ENCODE measurements at places on chromosomes 3 and 15.
A peak's percentile ranks its signal among the peaks of the same experiment; 100 is the strongest.

DNA sequence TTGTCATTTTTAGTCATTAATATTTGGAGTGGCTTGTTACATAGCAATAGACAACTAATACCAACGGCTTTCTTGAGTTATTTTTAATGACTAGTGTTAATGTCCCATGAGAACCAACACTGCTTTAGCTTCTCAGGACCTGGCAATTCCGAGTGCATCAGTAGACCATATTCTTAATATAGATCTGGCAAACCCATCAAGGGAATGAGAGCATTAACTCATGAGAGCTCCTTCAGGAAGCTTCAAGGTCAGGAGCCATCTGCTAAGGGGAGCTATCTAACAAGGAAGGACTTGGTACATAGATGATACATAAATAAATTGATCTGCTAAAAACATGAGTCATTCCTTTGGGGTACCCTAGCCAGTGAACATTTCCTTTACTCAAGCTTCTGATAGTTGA lies 122.6 kb upstream of the EPHA3 start:
- no peak for DNase-seq

DNA sequence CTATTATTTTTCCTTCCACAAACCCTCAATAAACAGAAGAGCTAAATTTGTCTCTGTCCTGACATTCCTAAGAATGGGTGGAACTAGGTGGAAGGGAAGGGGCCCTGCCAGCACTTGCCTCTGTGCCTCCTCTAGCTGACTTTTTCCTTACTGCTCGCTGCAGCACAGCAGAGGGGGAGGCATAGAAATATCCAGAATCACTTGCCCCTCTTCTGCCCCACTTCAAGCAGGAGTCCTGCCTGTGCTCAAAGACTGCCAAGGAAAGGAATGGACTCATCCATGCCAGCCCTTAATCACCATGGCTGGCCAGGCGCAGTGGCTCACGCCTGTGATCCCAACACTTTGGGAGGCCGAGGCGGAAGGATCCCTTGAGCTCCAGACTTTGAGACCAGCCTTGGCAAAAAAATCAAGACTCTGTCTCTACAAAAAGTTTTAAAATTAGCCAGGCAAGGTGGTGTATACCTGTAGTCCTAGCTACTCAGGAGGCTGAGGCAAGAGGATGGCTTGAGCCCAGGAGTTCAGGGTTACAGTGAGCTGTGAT lies 51.8 kb downstream of the ADCY5 start:
- no peak for DNase-seq

GRCh38 chr15:43100971-43101370 lies 4.9 kb downstream of the UBR1 start:
- DNase-seq, result no peak

DNA sequence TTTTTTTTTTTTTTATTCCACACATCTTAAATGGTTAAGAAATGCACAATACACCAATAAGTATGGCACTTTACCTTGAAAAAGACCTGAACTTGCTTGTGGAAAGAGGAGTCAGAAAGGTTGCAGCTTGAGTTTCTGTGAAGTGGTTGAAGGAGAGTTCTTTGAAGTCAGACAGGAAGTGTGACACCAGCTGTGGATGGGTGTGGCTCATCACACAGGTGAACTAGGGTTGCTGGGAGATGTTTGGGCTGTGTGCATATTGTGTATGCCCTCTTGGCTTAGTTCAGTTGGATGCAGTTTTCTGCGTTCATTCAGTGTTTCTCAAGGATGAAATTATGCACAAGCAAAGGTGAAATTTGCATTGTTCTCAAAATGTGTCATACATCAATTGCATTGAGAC lies 6.3 kb downstream of the AEN start:
- peak; percentile 65 for DNase-seq

- DNase-seq, result no peak
Measured at GRCh38 chr3:42222942-42223693, 42.9 kb downstream of the CCK start.

GRCh38 chr15:84969257-84969656 lies 12.4 kb upstream of the PDE8A start:
- DNase-seq, result no peak

GRCh38 chr3:167967257-167968036 lies 128.3 kb downstream of the GOLIM4 start:
- no peak for DNase-seq

- DNase-seq, result no peak
Measured at GRCh38 chr3:24641628-24642027, 147.0 kb upstream of the THRB start.

DNA sequence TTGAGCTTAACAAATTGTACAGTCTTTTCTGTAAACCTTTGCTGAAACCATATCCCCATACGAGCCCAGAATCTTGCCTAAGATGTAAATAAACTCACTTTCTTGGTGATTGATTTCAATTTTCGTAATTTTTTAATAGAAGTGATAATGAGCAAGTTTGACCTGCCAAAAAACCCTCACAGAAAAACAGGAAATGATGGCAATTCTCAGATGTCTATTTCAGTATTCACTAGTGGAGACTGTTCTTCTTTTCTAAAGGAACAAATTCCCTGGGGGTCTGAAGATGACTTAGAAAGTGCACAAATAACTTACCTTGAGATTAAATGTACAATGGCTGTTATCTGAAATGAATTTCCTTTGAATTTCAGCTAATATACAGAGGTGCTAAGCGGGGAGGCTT lies 116.5 kb upstream of the CMC1 start:
- no peak for DNase-seq

GRCh38 chr3:37836589-37836988 lies 25.1 kb upstream of the CTDSPL start:
- no peak for DNase-seq

- no peak for DNase-seq
Measured at GRCh38 chr3:97911459-97911858, 60.8 kb downstream of the RIOX2 start.

- DNase-seq, result no peak
Measured at GRCh38 chr3:23421811-23422516, 218.8 kb downstream of the UBE2E2 start.

DNA sequence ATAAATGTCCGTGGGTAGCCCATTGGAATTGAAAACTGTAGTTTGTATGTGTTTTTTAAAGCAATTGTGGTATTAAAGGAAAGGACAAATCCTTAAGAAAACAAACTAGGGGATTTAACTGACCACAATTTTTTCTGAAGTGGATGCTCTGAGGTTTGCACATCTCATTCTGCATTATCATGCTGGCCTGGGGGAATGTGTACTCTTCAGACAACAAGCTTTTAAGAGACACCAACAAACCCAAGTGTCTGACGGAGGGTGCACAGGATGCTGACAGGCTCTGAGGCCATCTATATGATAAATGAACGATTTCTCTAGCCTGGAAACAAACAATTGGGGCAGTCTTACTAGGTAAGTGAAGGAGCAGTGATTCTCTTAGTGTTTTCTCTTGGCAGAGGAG lies 9.1 kb downstream of the LINS1 start:
- DNase-seq, result no peak

DNA sequence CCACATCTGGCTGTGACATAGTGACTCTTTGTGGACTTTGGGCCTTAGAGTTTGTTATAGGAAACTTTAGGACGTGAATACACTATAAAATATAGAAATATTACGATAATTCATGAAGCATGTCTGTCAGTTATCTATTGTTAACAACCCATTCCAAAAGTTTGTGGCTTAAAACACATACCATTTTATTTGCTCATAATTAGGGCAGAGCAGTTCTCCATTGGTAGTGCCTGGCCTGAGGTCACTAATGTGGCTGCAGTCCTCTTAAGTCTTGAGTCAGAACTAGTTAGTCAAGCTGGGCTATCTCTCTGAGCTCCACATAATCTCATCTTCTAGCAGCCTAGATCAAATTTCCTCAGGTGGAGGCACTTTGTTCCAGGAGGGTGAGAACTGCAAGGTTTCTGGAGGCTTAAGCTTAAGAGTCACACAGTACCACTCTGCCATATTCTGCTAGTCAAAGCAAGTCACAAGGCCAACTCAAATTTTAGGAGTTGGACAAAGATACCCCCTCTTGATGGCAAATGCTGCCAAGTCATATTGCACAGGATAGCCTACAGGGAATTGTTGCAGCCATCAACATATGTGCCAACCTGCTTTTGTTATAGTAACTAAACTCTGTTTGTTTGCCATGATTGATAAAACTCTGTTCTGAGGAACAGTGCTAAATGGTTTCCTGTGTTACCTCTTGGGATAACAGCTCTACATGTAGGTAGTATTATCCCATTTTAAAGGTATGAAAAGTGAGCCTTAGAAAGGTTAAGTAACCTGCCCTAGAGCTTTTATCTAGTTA lies 8.7 kb downstream of the ATXN7 start:
- DNase-seq, result no peak

DNA sequence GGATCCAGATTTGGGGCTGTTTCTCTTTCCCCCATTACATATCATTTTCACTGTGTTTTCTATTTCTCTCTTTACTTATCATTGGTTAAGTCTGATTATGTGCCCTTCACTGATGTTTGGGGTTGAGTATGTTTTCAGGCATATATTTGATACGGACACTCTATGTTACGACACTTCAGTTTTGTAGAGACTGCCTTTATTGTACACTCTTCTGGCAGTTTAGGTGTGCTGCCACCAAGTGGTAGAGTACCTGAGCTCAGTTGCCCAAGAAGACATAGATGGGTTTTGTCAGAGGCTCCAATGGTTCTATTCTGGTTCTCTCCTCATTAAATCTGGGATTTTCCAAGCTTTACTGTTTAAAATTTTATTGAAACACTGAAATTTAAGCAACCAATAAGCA lies 255.0 kb upstream of the ROPN1 start:
- no peak for DNase-seq

DNA sequence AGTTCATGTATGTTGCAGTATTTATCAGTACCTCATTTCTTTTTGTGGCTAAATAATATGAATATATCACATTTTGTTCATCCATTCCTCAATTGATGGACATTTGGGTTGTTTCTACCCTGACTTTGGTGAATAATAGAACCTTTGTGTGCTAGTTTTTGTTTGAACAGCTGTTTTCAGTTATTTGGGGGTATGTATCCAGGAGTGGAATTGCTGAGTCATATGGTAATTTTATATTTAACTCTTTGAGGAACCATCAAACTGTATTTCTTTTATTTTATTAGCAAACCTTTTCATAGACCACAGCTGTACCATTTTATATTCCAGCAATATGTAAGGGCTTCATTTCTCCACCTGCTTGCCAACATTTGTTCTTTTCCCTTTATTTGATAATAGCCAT lies 38.4 kb upstream of the RBM5 start:
- no peak for DNase-seq

DNA sequence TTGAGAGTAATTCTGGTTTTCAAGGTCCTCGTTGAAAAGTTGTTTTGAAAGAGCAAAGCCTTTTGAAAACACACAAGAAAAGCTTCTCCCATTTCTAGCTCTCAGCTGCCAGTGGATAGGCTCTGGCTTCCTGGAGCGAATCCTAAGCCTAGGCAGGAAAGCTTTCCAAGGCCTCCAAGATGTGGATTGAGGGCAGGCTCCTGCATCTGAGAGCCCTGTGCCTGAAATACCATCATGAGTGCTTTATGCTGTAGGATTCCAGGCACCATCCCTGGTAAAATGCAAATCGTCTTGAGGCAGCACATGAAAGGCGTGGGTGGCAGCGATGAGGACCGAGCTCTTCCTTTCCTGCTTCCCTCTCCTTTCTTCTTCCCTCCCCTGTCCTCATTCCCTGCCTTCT lies 60.7 kb upstream of the CORO2B start:
- DNase-seq, result no peak

DNA sequence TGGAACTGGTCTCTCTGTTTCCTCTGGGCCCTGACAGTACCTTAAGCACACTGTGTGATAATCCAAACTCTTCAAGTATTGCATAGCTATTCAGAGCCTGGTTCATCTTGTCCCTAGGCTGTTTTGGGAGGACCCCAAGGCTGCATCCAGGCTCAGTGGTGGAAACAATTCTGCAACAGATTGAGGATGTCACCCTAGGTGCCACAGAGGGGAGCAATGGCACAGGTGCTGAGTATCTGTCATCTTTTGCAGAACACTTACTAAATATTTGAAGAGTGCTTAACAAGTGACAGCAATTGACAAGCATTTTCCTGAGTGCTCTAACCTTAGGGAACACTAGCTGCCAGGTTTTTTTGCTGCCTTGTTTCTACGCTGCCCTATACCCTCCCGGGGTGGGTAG lies 27.8 kb downstream of the STARD5 start:
- DNase-seq, result no peak

DNA sequence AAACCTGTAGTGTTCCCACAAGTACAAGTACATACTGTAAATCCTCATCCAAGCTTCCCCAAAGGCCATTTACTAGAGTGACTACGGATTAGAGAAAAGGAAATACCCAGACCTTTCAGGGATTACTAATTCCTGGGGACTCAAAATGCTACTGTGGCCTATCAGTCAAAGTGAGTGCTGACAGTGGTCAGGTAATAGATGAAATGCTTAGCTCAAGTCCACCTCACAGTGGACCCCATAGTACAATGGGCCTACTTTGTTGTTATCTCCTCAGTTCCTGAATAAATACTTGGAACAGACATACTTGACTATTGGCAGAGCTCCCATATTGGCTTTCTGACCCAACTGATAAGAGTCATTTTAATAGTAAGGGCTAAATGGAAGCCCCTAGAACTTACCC lies 61.6 kb downstream of the MAP4 start:
- DNase-seq, result no peak

GRCh38 chr15:60002528-60003218 lies 1.4 kb upstream of the FOXB1 start:
- DNase-seq, result no peak

GRCh38 chr15:39854161-39854560 lies 65.9 kb downstream of the GPR176 start:
- no peak for DNase-seq

DNA sequence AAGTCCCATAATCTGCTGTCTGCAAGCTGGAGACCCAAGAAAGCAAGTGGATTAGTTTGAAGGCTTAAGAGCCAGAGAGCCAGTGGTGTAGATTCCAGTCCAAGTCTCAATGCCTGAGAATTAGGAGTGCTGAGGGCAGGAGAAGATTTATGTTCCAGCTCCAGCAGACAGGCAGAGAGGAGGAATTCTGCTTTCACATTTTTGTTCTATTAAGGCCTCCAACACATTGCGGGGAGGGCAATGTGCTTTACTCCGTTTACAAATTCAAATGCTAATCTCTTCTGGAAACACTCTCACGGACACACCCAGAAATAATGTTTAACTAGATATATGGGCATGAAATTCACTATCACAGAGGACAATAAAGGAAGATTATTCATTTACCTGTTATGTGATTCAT lies 54.0 kb downstream of the DPH6 start:
- no peak for DNase-seq

DNA sequence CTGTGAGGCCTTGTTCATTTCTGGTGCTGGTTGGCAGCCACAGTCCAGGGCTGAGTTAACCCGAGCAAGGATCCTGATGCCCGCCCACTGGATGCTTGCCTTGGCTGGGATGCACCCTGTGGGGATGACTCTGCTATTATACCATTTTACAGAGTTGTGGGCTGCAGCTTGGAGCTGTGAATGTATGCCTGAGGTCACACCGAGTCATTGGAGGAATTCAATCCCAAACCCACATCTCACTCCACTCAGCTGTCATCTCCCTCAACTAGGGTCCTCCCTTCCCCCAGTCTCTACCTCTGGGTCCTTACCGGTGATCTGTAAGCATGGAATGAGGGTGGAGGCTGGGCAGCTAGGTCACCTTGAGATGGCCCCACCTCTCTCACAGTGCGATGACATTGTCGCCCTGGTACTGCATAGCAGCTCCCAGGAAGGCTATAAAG lies 22.1 kb downstream of the MAPKAPK3 start:
- DNase-seq, result no peak

Measured in activated CD4-positive, alpha-beta T cell treated with anti-CD3 and anti-CD28 coated beads, Interleukin-2, amount 50 U/mL, for 24 hours (primary cell).